Right cardiac atrium (tissue), 5 donors: ENCODE measurements at places on chromosomes 6 and 20. TPM values are rescaled to one million over a fixed set of nuclear protein-coding genes. Genes with fewer than 3 reads are reported as not detected.

DNA sequence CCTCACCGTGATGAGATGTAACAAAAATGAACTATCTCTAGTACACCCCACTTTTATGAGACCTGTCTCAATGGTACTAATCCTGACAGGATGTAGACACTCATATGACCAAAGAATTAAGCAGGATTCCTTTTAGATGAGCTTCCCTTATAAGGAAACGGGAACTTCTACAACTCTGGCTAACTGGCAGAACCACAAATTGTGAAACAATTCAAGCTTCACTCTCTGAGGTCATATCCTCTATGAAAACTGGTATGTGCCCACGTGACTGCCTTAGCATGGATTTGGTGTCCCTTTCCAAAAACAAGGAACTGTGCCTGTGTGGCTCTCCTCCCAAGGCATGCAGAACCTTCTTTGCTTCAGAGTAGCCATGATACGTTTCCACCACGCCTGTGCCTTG lies 14.1 kb upstream of the CPNE5 start:
- peak; percentile 55 for DNase-seq

DNA sequence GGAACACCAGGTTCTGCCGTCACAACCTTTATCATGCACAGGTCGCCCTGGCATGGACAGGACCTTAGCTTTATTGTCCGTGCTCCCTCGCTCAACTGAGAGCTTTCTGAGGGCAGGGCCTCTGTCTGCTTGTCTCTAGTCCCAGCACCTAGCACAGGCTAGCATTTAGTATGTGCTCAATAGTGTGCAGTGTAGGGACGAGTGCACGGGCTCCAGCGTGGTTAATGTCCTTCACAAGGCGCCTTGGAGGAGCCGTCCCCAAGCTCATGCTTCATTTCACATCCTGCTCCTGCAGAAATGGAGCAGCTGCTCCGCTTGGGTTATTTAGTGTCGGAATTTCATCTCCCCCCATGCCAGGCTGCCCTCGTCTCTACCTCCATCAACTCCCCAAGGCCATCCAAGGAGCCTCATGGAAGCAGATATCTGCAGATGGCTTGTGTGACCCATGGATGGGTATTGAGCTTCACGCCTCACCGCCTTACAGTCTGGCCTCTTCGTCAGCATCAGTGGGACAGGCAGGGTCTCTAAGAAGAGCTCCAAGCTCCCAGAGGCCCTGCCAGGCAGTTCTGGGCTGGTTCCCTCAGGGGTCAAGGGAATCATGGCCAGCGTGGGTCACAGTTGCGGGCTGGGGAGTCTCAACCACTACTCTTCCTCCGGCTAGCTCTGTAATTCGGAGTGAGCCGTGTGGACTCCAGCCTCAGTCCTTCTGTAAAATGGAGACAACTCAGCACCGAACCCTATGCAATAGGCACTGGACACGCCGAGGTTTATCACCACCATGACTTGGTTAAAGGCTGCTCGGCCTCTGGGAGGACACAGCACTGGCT lies 60.8 kb upstream of the APCDD1L start:
- no peak for DNase-seq

C6orf15 gene
- total RNA-seq, result not detected

- DNase-seq, result peak; percentile 75
Measured at GRCh38 chr6:5989141-5989723, 17.5 kb downstream of the NRN1 start.

DNA sequence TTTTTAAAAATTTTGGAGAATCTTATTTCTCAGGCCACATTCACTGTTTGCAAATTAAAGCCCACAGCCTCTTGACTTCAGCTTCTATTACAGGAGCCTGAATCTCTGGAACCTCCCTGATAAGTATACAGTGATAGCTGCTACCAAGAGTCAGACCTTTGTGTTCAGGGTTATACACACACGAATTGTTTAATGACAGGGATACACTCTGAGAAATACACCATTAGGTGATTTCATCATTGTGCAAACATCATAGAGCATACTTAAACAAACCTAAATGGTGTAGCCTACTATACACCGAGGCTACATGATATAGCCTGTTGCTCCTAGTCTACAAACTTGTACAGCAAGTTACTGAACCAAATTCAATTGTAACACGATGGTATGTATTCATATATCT lies 473.9 kb downstream of the PKHD1 start:
- no peak for DNase-seq

DNA sequence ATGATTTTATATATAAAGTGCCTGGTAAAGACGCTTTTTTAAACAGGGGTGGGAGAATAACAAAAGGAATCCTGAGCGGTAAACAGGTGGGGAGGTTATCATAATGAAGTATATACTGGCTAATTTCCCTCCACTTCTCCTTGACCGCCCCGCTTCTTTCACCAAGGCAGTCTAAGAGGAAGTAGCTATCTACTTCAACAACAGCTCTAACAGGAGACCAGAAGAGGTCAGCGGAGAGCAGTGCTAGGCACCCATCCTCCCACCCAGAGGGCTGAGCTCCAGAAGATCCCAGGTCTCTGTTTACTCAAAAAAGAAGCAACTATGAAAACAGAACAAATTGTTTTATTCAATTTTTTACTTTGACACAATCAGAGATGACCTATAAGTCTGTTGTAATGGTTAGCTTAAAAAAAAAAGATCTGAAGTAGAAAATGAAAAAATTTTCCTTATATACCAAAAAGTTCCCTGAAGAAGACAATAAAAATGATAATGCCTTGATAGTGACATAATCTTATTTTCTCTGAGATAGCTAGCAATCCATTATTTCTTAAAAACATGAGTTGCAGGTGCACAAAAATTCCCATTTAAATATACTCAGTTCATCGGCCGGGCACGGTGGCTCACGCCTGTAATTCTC lies 141.1 kb downstream of the PDSS2 start:
- peak; percentile 63 for DNase-seq

DNA sequence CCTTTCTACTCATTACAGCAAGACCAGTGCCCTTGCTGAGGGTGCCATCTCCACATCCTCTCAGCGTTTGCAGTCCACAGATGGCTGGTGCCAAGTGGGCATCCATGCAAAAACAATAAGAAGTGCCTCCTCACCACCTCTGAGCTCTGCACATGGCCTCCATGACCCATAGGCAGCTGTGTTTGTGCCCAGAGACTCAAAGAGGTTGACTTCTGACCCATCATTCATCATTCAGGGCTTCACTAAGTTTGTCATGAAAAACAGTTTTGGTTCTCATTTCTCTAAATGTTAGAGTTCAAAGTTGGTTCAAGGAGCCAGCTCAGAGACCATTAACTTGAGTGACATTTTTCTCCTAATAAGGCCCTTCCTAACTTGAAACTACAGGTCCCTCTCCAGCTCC lies 512.6 kb upstream of the MAP3K7 start:
- no peak for DNase-seq

- DNase-seq, result no peak
Measured at GRCh38 chr6:105880030-105880492, 206.1 kb upstream of the PRDM1 start.

- no peak for DNase-seq
Measured at GRCh38 chr6:27136077-27136644, 111.3 kb upstream of the PRSS16 start.

CFB gene
- 19.8 TPM for total RNA-seq

GRCh38 chr6:36688063-36688738 lies 9.4 kb upstream of the RAB44 start:
- DNase-seq, result no peak

DSE gene
- total RNA-seq, result 25.2 TPM

GRCh38 chr6:39009476-39009875 lies 39.1 kb upstream of the GLP1R start:
- no peak for DNase-seq

DNA sequence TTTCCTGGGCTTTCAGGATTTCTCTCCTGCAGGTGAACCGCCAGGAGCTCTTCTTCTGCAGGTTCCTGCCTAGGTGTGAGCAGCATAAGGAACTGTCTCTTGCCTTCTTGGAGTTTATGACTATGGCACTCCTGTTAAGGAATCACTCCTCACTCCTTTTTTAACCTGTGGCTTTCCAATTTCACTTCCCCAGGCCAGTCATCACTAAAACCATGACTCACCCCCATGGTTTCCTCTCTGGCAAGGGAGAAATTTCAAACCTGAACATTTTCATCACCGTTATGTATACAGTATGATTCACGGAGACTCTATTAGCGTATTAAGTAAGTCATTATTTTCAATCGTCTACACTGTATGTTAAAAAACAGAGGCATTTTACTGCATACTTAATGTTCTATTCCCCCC lies 78.2 kb upstream of the ARID1B start:
- DNase-seq, result no peak

DNA sequence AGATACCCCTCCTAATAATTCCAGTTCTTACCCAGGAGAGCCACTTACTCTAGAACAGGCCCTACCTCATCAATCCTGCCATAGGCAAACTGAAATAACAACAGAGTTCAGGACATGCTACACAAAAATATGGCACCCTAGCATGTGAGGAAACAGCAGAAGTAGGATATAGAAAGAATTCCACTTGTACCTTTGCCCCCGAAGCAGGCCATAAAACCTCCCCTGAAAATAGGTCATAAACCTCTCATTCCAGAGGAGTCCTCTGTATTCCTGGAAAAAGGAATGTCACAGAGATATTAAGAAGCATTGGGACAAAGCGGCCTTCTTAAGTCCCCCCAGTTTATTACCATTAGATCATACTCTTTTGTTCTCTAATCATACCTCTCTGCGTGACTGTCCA lies 504.3 kb upstream of the MARCKS start:
- no peak for DNase-seq

- DNase-seq, result no peak
Measured at GRCh38 chr6:113971741-113972140, 793 bp upstream of the HDAC2 start.

ENPP5 gene
- total RNA-seq, result 13.2 TPM

- no peak for DNase-seq
Measured at GRCh38 chr6:6225885-6226529, 94.5 kb downstream of the F13A1 start.

DNA sequence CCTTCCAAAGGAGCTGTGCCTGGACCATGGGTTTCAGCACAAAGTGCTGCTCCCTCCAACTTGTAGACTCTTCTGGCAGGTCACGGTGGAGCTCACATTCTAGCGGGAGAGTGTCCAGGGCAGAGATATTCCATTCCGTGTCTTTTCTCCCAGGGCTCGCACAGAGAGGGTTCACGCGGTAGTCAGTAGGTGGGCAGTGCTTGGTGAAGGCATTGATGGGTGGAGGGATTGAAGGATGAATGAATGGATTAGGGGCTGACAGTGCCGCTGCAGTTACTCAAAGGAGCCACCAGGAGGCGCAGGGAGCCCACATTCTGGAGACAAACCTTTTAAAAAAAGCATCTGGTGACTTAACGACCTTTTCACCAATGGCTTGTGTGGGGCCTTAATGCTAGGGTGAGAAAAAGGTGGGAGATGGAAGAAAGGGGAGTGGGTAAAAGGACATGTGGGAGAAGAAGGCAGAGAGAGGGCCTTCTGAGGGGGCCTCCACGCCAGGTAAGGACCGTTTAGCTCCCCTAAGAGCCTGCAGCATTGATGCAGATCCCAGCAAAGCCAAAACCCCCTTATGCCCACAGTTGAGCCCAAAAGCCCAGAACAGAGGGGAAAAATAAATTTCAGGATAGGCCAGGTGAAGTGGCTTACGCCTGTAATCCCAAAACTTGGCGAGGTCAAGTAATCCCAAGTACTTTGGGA lies 17.5 kb upstream of the FAM110A start:
- DNase-seq, result peak; percentile 76

- DNase-seq, result no peak
Measured at GRCh38 chr6:123116370-123116769, 120.3 kb downstream of the CLVS2 start.

DNA sequence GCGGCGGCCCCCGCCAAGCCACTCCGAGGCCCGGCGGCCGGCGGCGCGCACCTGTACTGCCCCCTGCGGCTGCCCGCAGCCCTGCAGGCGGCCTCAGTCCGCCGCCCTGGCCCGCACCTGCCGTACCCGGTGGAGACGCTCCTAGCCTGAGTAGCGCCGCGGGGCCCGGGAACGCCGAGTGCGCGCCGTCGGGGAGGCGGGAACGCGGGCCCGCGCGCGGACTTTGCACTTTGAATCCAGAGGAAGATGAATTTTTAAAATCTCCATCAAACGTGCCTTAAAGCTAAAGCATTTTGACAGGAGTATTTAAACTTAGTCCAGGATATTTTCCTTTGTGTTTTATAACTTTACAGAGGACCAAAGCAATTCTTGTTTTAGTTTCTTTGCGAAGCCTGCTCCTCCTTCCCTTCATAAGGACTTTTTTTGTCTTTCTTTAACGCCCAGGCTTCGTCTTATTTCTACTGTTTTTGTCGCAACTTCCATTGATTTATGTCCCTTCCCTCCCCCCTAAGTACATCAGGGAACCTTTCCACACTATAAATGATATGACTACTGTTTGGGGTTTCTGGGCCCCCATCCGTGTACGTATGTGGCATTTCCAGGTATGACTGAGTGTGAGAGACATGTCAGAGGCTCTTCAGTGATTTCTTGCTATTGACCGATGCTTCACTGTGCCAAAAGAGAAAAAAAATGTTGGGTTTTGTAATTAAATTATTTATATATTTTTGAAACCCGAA lies 2.0 kb downstream of the FOXQ1 start:
- DNase-seq, result no peak

DNA sequence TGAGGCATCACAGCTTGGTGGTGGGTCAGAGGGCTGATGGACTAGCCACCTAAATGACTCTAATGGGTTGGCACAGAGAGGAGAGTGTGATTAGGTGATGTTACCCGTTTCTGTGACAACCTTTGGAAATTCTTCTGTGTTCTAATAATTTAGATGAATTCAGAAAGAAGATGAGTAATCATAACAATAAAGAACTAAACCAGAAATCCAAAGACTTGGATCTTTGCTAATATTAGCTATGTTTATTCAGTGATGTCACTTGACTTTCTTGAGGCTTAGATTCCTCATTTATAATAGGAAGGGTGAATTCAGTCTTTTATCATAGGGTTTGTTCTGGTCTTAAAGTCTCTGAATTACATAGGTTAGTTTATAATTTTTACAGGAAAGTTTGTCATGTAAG lies 19.9 kb downstream of the CRYBG1 start:
- no peak for DNase-seq

DNA sequence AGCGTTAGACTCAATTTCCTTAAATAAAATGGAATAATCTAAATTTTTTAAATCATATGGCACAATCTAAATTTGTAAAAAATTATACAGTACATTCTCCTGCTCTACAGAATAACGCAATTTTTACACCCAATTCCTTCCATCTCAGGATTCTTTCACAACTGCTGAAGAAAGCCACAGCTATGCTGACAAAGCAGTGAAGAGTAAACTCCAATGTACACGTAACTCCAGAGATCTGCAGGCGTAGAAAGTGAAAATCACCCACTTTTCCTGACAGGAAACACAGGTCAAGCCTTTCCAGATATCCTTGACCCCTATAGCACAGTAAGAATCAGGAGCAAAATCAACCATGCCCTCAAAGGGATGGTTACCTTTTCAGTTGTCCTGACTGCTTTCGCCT lies 27.4 kb downstream of the EPHA7 start:
- no peak for DNase-seq

GRCh38 chr20:43944653-43945235 lies 30.1 kb downstream of the TOX2 start:
- no peak for DNase-seq

CNKSR3 gene
- 21.1 TPM for total RNA-seq

GRCh38 chr6:149268768-149269167 lies 48.7 kb upstream of the TAB2 start:
- DNase-seq, result no peak
